ENCODE measurements at places on chromosomes 11 and 22.

DNA sequence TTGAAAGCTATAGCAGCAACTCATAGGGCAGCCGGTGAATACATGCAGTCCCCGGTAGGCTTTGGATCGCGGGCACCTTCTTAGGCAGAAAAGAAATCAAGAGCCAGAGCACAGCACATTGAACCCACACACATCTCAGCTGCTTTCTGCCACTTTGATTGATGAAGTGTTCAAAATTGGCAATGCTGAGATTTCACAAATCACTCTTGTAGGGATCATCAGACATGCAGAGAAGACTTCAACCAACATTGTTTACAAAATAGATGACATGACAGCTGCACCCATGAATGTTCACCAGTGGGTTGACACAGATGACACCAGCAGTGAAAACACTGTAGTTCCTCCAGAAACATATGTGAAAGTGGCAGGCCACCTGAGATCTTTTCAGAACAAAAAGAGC lies 350.2 kb upstream of the ARHGAP42 start:
- DNase-seq = no peak

GRCh38 chr11:79358258-79358657 lies 82.6 kb downstream of the TENM4 start:
- no peak for DNase-seq

DNA sequence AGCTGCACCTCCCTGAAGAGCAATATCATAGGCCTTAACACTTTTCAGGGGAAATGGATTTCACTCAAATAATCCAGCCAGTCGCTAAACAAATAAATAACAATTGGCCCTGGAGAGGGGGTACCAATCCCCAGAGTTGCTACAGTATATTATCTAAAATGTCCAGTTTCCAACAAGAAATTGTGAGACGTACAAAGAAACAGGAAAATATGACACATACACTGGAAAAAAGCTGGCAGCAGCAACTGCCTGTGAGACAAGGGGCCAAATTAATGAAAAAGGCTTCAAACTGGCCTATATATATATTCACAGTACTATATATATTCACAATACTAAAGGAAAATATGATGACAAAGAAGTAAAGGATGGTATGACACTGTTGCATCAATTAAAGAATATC lies 4.0 kb downstream of the NF2 start:
- no peak for DNase-seq

DNA sequence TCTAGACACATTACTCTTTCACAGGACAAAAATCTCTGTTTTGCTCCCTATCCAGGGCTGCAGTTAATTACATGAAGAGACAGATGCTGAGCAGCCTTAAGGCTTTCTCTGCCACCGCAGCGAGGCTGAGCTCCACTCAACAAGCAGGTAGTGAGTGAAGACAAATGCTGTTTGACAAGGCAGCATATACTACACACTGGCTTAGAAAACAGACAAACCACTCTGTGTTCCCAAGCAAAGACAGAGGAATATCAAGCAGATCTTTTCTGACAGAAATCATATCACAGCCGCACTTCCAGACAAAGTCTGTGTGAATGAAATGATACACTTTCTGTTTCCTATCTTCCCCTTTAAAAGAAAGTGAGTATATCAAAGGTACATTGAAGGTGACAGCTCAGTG lies 368.1 kb downstream of the DCDC1 start:
- DNase-seq = no peak

GRCh38 chr22:50641696-50642607 lies 14.0 kb upstream of the ARSA start:
- DNase-seq = peak; percentile 10

DNA sequence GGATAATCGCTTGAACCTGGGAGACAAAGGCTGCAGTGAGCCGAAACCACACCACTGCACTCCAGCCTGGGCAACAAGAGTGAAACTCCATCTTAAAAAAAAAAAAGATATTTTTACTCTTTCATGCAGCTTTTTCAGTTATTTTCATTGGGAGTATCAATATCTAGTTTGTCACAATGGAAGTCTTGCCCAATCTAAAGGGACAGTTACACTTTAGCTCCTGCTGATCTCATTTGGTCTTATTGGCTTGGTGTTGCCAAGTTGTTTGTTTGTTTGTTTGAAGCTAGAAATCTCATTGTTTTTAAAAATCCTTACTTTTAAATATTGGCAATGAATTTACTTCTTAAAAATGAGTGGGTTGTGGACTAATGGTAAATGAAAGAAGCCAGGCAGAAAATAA lies 24.7 kb downstream of the CEP295 start:
- DNase-seq = no peak

GRCh38 chr22:37499027-37499707 lies 13.0 kb upstream of the MFNG start:
- no peak for DNase-seq

DNA sequence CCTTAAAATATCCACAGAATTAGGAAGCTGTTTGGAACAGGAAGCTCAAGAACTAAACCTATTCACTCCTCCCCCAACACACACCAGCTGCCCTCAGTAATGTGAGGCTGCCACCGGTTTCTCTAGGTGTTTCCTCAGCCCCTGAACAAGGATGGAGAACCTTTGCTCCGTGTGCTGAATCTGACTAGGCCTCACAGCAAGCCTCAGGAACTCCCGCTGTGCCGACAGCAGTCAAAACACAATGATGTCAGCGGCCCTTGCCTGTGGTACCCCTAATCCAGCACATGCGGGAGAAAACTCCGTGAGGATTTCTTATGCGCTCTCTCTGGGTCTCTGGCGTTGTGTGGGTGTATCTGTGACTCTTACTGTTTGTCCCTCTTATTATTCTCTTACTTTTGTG lies 153.3 kb downstream of the EFCAB6 start:
- no peak for DNase-seq

- no peak for DNase-seq
These were observed 424.6 kb downstream of the BRD1 start for GRCh38 chr22:49403102-49403501.

DNA sequence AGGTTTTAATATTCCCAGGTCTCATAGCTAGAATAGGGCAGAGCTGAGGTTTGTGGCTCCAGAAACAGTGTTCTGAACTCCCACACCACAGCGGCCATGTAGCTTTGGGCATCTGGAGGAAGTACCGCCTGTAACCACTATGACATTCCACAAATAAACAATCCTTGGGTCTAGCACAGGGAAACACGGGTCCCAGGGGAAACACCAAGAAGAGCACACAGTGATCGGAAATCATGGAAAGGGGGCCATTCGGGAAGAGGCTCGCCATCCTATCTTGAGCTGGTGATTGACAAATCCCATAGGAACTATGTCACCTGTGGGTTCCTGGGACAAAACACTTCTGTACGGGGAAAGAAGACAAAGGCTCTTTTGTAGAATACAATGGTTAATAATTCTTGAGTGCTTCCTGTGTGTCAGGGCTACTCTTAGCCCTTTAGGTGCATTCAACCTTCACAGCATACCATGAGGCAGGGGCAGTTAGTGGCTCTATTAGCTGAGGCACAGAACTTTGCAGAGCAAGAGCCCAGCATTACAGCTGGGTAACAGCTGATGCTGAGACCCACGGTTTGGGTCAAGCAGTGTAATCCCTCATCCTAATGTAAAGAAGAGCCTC lies 514.2 kb downstream of the NTM start:
- DNase-seq = no peak

DNA sequence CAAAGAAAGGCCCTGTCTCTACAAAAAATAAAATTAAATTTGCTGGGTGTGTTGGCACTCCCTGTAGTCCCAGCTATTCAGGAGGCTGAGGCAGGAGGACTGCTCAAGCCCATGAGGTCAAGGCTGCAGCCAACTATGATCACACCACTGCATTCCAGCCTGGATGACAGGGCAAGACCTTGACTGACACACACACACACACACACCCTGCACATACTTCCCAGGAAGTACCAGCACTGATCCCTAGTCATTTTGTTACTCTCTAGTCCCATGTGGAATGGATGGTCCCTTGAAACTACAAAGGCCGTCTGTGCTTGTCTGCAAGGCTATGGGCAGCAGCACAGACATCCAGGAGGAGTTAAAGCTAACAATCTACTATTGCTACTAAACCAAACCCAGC lies 59.7 kb upstream of the CYP2D6 start:
- DNase-seq = no peak

GRCh38 chr22:36029406-36029755 lies 757 bp upstream of the RBFOX2 start:
- no peak for DNase-seq

GRCh38 chr11:111347002-111347722 lies 31.9 kb downstream of the POU2AF1 start:
- DNase-seq = peak; percentile 60

- no peak for DNase-seq
These were observed 39.5 kb downstream of the ANO1 start for GRCh38 chr11:70117567-70118145.

- DNase-seq = peak; percentile 38
These were observed 152.1 kb upstream of the ISX start for GRCh38 chr22:34913826-34914225.

Measured in muscle of back (tissue), 13 donors.